Hair follicular keratinocyte (primary cell): ENCODE measurements at places on chromosomes 6 and 20. TPM values are rescaled to one million over a fixed set of nuclear protein-coding genes. Genes with fewer than 3 reads are reported as not detected.

Gene GRIK2
- not detected in 2 replicates for total RNA-seq

Gene BPIFB4
- not detected in 2 replicates for total RNA-seq

Gene SCRT2
- total RNA-seq, result not detected in 2 replicates

Gene COQ3
- total RNA-seq, result 10.5 and 22.2 TPM in 2 replicates

Gene POM121L2
- total RNA-seq, result not detected in 2 replicates

Gene GJA10
- not detected in 2 replicates for total RNA-seq

Gene AIF1
- not detected in 2 replicates for total RNA-seq

Gene FGD2
- 0.23 TPM in 1 of 2 replicates, not detected in the other for total RNA-seq

Gene SLC17A1
- total RNA-seq, result not detected in 2 replicates

Gene STMND1
- total RNA-seq, result not detected in 2 replicates

Gene SPDEF
- 0.08 and 0.11 TPM in 2 replicates for total RNA-seq

Gene PRICKLE4
- total RNA-seq, result 1.3 and 1.4 TPM in 2 replicates

Gene PIGT
- total RNA-seq, result 55.9 and 68.6 TPM in 2 replicates

Gene ZNF343
- total RNA-seq, result 4.2 and 6.1 TPM in 2 replicates

Gene FOXF2
- total RNA-seq, result 0.49 TPM in 1 of 2 replicates, not detected in the other

Gene THBD
- 16.9 and 30.9 TPM in 2 replicates for total RNA-seq
